ENCODE measurements at places on chromosomes 11 and 22.

GRCh38 chr11:127182586-127183203 lies 182.1 kb upstream of the KIRREL3 start:
- no peak for DNase-seq

DNA sequence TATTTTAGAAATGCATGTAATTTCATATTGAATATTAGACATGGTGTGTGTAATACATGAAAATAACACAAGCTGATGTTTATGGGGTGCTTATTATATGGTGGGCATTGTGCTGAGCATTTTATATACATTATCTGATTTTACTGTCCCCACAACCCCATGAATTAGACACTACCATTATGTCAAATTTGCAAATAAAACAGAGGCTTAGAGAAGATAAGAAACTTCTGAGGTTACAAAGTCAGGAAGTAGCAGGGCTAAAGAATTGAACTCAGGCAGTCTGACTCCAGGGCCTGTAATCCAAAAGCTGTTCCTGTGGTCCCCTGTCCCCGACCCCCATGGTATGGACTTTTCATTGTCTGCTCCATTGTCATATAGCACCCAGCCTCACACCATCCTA lies 49.4 kb upstream of the NAV2 start:
- no peak for DNase-seq

DNA sequence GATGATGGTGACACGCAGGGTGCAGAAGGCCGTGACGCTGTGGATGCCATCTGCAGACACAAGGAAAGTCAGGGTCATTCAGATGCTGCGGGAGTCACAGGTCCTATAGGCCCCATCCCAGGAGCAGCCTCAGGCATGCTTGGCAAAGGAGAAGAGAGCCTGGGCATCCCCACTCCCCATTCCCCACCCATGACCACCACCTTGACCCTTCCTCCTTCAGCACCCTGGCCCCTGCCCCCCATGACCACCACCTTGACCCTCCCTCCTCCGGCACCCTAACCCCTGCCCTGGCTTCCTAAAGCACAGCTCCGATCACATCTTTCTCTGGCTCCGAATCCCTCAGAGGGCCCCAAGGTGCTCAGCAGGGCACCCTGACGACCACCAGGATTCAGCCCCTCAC lies 73.1 kb downstream of the CELSR1 start:
- no peak for DNase-seq

DNA sequence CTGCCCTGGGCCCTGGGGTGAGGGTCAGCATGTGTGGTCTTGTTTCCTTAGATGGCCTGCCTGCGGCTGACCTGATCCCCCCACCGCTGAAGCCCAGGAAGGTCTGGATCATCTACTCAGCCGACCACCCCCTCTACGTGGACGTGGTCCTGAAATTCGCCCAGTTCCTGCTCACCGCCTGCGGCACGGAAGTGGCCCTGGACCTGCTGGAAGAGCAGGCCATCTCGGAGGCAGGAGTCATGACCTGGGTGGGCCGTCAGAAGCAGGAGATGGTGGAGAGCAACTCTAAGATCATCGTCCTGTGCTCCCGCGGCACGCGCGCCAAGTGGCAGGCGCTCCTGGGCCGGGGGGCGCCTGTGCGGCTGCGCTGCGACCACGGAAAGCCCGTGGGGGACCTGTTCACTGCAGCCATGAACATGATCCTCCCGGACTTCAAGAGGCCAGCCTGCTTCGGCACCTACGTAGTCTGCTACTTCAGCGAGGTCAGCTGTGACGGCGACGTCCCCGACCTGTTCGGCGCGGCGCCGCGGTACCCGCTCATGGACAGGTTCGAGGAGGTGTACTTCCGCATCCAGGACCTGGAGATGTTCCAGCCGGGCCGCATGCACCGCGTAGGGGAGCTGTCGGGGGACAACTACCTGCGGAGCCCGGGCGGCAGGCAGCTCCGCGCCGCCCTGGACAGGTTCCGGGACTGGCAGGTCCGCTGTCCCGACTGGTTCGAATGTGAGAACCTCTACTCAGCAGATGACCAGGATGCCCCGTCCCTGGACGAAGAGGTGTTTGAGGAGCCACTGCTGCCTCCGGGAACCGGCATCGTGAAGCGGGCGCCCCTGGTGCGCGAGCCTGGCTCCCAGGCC lies 12.7 kb downstream of the TMEM121B start:
- DNase-seq, result no peak

DNA sequence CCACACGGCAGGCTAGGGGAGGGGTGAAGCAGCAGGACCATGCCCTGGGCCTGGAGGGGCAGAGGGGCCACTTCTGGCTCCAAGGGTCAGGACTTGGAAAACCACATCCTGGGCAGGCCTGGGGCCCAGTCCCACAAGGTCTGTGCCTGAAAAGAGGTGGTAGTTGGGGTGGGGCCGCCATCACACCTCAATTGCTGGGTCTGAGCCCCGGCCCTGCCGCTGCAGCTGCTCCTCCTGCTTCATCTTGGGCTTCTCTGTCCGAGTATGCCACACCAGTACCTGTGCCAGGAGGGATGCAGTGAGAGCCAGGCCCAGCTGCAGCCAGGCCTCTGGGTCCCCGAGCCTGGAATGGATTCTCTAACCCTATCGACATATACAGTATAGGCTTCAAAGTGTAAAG lies 2.5 kb downstream of the ROM1 start:
- DNase-seq, result no peak

DNA sequence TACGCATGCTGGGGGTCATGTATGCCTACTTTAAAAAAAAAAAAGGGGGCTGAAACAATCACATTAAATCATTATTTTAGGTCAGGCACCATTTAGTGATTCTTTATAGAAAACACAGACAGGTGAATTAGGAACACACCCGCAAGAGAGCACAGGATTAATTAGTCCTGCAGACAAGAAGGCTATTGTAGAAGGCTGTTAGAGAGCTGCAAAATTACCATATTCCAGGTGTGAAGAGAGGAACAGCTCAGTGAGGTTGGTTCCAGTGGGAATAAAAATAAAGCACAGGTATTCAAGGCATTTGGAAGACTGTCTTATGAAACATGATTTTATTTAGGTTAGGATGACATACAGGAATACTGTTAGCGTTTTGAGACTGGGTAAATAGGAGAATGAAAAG lies 649.1 kb downstream of the OPCML start:
- no peak for DNase-seq

GRCh38 chr22:49957826-49958365 lies 2.7 kb upstream of the PIM3 start:
- DNase-seq, result no peak

DNA sequence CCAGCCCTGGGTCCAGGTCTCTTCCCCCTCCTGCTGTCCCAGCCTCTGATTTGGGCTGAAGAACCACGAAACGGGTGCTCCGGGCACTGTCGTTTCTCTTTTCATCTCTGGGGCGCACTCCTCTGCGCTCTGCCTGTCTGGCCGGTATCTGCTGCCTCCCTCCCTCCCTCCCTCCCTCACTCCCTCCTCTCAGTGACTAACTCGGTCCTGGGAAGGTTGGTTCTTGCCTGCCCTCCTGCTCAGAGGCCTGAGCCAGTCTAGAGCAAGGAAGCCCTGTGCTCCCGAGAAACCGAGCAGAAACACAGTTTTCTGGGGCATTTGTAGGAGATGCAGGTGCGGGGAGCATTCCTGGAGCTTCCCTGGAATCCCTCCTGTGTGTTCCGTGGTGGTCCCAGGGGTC lies 1235.2 kb downstream of the BRD1 start:
- DNase-seq, result no peak

DNA sequence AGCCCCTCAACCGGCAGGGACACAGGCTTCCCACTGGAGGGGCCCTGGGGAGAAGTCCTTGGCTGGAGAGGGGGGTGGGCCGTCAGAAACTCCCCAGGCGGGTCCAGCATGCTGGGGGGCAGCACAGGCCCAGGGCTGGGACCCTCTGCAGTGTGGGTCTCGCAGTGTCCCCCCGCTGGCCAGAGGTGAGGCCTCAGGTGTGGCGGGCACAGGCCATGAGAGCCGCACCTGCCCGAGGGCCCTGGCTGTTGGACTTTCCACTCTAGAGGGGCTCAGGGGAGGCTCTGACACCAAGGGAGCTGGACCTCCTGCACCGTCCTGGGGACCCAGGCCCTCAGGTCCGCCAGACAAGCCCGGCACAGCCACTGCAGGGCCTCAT lies 10.7 kb upstream of the PIM3 start:
- no peak for DNase-seq

GRCh38 chr11:38339835-38340440 lies 1741.9 kb upstream of the RAG2 start:
- no peak for DNase-seq

- DNase-seq, result no peak
These were observed 15.4 kb downstream of the CCDC34 start for GRCh38 chr11:27347359-27348339.

- no peak for DNase-seq
These were observed 75.3 kb downstream of the MED15 start for GRCh38 chr22:20582520-20583361.

DNA sequence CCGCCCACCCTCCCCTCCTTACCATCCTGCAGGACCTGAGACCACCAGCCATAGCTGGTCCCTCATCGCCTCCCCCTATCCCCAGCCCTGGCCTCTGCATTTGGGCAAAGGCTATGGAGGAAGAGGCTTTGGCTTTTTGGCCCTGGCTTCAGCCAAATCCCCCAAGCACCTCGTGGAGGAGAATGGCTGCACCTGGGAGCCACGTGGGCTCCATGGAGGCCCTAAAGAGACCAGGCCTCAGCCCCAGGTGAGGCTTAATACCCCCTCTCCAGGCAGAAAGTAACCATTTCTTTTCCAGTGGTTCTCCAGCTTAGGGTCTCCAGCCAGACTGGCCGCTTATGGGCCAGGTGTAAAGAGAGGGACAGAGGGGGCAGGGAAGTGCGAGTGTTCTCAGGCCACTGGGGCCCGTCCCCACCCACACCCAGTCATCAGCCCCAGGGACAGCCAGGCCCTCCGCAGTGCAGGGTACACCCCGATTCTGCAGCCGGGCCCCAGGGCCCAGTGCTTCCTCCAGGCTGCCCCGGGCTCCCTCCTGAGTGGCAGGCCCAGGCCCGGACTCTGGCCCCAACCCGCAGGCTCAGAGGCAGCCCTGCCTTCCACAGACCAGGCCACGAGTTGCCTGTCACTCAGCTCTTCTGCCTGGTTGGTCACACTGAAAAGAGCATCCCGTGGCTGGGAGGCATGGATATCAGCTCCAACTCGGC lies 26.4 kb downstream of the CDKN1C start:
- no peak for DNase-seq

GRCh38 chr22:32548039-32548438 lies 73.4 kb downstream of the FBXO7 start:
- no peak for DNase-seq

DNA sequence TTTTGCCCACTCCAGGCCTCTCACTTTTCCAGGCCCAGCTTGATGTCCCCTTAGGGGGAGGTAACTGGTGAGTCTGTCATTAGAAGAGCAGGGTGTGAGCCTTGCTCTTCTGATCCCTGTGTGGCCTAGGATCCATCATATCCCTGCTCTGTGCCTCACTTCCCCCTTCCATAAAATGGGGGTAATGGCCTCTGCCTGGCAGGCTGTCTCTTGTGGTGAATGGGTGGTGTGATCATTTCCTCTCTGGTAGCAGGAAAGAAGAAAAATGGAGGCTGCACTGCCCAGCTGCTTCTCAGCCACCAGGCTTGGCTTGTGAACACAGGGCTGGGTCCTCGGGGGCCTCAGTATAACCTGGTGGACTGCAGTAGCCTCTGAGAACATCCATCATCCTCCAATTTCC lies 5.6 kb downstream of the ARHGEF17 start:
- DNase-seq, result no peak

Data from D721Med (cell line).